Activated naive CD4-positive, alpha-beta T cell treated with anti-CD3 and anti-CD28 coated beads, Interleukin-2, amount 50 U/mL, for 16 hours (primary cell): ENCODE measurements at places on chromosomes 1 and 21.

GRCh38 chr1:188719735-188720134, 1757.9 kb downstream of the BRINP3 start:
- DNase-seq = no peak

DNA sequence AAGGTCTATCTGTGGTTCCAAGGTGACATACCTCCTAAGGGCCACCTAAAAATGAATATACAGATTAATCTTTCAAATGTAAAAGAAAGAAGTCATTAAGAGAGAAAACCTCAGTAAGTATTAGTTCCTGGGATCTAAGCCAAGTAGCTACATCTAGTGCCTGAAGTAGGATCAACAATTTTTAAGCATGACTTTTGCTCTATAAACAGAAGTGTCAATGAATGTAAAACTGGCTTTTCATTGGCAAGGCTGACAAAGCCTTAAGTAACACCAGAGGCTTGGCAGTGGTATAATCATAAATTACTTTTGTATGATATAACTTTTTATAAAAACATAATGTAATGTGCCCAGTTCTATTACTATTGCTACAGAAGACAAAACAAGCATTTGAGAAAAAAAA, 12.2 kb upstream of the ACADM start:
- DNase-seq = no peak

DNA sequence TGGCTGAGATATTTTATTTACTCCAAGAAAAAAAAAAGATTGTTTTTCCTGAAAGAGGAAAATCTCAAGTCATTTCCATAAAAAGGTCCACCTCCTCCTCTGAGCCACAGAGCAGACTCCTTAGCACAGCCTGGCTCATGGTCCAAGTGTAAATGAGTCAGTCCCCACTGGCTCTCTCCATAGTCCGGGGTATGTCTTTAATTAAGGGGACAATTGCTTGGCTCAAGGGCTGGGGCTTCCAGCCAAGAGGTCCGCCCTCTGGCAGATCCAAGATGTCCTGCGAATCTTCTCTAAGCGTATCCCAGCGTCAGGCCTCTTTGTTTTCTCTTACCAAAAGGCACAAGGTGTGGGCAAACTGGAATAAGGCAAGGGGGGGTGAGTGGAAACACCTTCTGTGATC, 33.3 kb downstream of the FOXD2 start:
- DNase-seq = no peak

- DNase-seq = no peak
These were observed 1.7 kb upstream of the RASAL2 start for GRCh38 chr1:178091986-178092745.

DNA sequence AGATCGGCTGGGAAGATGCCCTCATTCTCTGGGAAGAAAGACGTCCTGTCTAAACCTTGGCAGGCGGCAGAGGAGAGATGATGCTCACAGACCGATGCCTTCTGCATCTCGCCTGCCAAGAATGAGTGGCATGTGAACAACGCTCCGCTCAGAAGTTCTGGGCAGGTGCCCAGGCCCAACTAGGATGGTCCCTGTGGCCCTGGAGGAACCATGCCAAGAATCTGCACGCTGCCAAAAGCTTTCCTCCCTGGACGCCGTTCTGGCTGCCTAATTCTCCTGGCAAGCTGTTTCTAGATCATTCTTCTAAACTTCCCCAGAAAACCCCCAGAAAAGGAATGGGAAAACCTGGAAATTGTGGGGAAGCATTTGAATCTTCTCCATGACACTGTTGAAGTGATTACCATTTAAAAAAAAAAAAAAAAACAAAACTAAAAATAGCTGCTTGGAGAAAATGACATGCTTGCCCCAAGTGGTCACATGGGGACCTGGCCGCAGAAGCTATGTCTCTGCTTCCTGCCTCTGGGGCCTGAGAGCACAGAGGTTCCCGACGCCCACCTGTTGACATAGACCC, 440.9 kb downstream of the PRDM2 start:
- DNase-seq = no peak

DNA sequence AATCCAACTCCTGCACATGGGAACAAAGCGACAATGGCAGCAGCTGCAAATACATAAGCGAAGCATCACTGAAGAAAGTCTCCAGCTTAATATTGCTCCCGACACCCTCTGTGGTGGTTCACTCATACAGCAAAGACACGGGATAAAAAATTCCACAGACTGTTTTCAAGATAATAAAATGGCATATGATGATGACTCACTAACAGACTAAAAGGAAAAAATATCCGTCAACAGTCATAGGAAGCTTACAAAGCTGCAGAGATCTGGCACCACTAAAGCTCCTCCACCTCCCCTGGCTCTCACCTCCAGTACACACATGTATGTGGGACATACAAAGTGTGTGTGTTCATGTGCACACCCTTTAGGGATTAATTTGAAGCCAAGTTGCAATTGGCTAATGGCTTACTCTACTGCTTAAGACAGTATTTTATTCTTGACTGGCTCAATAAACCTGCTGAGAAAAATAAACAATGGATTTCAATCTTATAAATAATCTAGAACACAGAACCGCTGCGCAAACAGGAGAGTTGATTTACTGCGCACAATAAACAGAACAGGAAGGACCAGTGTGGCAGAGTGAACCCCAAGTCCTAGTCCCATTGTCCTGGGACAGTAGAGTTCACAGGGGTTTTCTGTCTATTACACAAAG, 94.4 kb downstream of the SLC45A1 start:
- no peak for DNase-seq

GRCh38 chr1:242966892-242967291, 288.2 kb downstream of the CEP170 start:
- no peak for DNase-seq

- no peak for DNase-seq
These were observed 218.7 kb upstream of the VAMP3 start for GRCh38 chr1:7552402-7552801.

GRCh38 chr1:167510881-167511280, 7.4 kb downstream of the CD247 start:
- no peak for DNase-seq

- DNase-seq = no peak
These were observed 11.5 kb downstream of the H3-3A start for GRCh38 chr1:226074046-226074445.

- DNase-seq = no peak
These were observed 2.5 kb downstream of the BACE2 start for GRCh38 chr21:41170442-41170841.

- no peak for DNase-seq
These were observed 11.0 kb upstream of the TNFRSF8 start for GRCh38 chr1:12052008-12052573.

- DNase-seq = no peak
These were observed 120.1 kb downstream of the AKT3 start for GRCh38 chr1:243729956-243730355.

GRCh38 chr1:7915826-7916500, 24.7 kb downstream of the TNFRSF9 start:
- peak; percentile 36 for DNase-seq

- no peak for DNase-seq
These were observed 75.1 kb downstream of the ZNF281 start for GRCh38 chr1:200334661-200335256.

DNA sequence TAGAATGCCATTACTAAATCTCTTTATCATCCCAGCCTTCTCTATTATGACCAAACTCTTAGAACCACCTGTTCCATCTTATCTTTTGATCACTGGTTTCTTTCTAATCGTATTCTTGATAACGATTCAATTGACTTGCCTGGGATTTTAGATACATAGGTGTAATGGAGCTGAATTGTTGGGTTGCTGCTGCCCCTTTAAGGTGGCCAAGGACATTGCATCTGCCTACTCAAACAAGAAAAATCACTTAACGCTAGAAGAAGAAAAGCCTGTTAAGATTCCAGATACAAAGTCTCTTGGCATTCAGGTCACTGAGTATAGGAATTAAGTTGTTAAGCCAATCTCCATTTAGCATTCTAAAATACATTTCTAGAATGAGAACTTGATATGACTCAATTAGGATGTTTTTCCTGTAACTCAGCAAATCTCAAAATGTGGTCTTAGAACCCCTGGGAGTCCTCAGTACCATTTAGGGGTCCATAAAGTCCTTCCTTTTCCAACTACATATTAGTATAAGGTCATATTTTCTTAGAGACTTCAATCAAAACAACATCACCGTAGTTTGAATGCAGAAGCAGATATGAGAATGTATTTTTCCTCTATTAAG, 12.4 kb downstream of the NEXN start:
- DNase-seq = no peak

GRCh38 chr1:110600716-110601115, 5.4 kb downstream of the KCNA2 start:
- DNase-seq = no peak

DNA sequence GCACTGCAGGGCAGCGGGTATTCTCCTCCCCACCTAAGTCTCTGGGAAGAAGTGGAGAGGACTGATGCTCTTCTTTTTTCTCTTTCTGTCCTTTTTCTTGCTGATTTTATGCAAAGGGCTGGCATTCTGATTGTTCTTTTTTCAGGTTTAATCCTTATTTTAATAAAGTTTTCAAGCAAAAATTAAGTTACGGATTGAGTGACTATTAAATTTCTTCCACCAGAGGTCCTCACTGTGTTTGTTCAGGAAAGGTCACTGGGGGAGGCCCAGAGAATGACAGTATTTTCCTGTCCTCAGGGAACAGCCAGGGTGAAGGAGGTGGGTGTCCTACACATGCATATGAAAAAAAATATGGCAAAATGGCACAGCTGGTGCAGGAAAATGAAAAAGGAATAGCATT, 4.4 kb upstream of the ELF3 start:
- DNase-seq = no peak

DNA sequence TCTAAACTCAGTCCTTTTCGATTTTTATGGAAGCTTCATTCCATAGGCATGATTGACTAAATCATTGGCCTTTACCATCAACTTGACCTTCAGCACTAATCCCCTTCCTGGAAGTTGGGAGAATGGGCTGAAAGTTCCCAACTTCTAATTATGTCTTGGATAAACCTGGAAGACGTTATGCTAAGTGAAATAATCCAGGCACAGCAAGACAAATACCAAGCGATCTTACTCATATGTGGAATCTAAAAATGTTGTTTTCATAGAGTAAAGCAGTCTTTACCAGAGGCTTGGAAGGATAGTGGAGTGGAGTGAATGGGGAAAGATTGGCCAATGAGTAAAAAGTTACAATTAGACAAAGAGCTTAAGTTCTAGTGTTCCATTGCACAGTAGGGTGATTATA, 1453.2 kb downstream of the PLA2G4A start:
- no peak for DNase-seq

- DNase-seq = no peak
These were observed 790 bp upstream of the MATN1 start for GRCh38 chr1:30724175-30724574.

- peak; percentile 11 for DNase-seq
These were observed 37.9 kb upstream of the PODN start for GRCh38 chr1:53024117-53024516.

DNA sequence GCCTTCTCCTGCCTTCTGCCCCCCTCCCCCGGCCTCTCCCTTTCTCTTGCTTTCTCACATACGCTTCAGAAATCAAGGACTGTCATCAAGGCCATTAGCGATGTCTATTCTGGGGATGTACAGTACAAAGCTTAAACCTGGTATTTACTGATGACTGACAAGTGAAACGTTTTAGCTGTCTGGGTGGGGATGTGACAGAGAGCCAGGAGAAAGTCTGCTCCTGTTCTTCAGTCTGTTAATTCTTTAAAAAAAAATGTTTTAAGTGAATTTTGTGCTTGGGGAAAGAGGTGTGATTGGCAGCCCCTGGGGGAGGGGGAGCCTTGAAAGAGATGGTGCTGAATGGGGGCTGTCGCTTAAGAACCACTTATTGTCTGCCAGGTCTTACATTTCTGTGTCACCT, 283.0 kb upstream of the PLXNA2 start:
- DNase-seq = no peak

DNA sequence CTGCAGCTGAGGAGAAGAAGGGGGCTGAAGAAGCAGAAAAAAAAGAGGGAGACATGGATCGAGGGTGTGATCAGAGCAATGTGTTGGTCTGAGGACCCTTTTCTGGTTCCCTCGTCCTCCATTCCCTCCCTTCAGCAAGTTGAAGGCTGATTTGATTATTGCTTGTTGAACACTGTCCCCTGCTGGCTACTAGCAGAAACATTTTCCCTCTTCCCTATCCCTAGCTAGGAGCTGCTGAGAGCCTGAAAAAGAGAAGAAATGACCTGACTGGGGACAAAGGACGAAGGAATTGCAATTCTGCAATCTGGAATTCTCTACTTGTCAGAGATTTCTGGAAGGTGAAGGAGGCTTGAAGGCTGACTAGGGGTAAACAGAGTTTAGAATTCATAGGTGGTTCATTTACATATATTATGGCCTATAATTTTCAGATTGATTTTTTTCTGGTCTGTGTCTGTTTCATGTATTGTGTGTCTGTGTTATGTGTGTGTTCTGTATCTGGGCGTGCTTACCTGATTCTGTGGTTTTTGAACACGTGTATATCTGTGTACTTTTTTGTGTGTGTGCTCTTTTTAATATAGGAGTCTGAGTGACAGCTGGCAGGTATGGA, 9.8 kb downstream of the NHLH1 start:
- DNase-seq = no peak

GRCh38 chr1:36161641-36162531, 5.9 kb downstream of the MAP7D1 start:
- peak; percentile 47 for DNase-seq

GRCh38 chr1:63966016-63966415, 192.2 kb downstream of the ROR1 start:
- no peak for DNase-seq

- no peak for DNase-seq
These were observed 3.8 kb downstream of the ZNF644 start for GRCh38 chr1:91018006-91018405.

GRCh38 chr1:171226747-171227370, 21.4 kb upstream of the FMO1 start:
- DNase-seq = no peak

DNA sequence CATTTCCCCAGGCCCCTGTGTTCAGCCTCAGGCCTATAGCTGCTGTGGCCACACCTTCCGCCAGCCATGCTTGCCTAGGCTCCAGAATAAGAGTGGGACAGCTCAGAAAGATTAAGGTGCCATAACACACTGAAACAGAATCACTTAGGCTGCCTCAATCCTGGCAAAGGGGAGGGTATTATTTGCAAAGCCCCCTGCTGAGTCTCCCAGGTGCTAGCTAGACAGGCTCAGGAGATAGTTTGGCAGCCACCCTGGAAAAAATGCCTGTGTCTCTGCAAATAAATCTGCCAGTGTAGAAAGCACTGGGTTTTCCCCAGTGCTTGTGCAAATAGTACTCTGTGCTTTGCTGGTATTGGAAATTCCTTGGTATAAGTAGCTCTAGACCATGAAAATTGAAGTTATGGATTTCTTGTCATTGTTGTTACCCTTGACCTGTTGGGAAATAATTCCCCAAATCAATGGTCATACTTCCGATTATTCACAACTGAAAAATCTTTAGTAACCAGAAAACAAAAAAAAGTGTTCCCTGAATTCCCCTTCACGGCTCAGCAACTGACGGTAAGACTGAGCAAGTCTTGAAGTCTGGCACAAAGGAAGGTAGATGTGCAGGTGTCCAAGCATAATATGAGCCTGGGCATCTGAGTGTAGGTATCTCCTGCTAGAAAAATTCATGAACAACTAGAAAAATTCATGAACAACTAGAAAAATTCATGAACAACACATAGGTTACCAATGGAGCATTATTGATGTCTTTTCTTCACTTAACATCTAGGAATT, 56.9 kb downstream of the PROX1 start:
- no peak for DNase-seq
